Stimulated activated CD8-positive, alpha-beta memory T cell treated with anti-CD3 and anti-CD28 coated beads, Interleukin-15, amount 100 ng/mL, for 48 hours (primary cell): ENCODE measurements at places on chromosomes 16 and 17.

GRCh38 chr16:78284957-78285434 lies 185.5 kb downstream of the WWOX start:
- DNase-seq, result no peak

GRCh38 chr17:61412143-61412859 lies 12.7 kb downstream of the TBX2 start:
- peak; percentile 62 for DNase-seq

- DNase-seq, result no peak
These were observed 224.0 kb upstream of the TNRC6C start for GRCh38 chr17:77734371-77735080.

DNA sequence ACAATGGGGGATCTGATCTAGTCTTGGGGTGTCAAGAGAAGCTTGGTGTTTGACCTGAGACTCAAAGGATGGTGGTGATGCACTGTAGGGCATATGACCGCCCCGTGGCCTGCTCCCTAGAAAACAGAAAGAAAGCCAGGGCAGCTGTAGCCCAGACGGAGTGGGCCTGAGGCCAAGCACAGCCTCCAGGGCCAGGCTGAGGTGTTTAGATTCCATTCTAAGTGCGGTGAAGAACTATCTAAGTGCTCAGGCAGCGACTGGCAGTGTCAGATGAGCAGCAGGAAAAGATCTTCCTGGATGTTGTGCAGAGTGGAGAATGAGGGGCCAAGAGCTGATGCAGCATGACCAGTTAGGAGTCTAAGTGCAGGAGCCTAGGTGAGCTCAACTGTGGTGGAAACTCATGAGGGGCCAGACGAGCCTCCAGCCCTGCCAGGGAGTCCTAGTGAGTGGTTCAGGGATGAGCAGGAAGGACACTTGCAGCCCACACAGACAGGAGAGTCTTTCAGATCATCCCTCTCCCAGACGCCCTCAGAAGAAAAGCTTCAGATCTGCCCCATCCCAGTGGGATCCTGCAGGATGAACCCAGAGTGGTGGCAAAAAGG lies 314.2 kb upstream of the CCL2 start:
- no peak for DNase-seq

GRCh38 chr17:41870627-41871026 lies 5.4 kb upstream of the KLHL11 start:
- no peak for DNase-seq

- no peak for DNase-seq
These were observed 277.2 kb upstream of the CCL2 start for GRCh38 chr17:33977729-33978514.

GRCh38 chr16:67673712-67674580 lies 7.3 kb downstream of the C16orf86 start:
- no peak for DNase-seq

GRCh38 chr16:23496821-23497542 lies 13.3 kb downstream of the GGA2 start:
- DNase-seq, result no peak

DNA sequence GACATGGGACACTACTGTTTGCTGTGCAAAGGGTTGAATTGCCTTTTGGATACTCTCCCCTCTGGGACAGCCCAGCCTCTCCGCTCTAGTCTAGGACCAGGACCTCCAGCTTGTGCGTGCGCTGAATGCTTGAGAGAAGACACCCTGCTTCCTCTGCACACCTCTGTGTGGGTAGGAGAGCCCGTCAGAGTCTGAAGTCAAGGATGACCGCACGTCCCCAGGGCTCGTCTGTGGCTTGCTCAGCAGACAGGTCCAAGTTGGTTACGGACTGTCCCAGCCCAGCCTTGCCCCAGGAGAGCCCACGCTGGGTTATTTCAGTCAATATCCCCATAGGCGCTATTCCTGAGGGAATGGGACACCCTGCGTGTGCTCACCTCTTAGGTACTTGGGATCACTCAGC lies 3.7 kb downstream of the C16orf89 start:
- DNase-seq, result no peak

- DNase-seq, result no peak
These were observed 28.5 kb upstream of the SHCBP1 start for GRCh38 chr16:46649588-46650253.

DNA sequence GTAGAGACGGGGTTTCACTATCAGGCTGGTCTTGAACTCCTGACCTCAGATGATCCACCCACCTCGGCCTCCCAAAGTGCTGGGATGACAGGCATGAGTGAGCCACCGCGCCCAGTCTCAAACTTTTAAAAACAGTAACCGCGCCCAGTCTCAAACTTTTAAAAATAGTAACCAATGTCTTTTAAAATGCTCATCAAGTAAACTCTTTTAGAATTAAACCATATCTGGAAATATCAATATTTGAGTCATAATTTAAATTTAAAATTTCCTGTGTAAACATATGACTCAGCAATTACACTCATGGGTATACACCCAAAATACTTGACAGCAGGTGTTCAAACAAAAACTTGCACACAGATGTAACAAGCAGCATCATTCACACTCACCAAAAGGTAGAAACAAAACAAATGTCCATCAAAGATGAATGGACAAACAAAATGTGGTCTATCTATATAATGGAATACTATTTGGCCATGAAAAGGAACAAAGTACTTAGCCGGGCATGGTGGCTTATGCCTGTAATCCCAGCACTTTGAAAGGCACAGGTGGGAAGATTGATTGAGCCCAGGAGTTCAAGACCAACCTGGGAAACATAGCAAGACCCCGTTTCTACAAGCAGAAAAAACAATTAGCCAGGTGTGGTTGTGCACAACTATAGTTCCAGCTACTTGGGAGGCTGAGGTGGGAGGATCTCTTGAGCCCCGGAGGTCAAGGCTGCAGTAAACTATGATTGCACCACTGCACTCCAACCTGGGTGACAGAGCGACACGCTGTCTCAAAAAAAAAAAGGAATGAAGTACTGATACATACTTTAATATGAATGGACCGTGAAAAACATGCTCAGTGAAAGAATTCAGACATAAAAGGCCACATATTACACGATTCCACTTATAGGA lies 20.2 kb downstream of the ENPP7 start:
- no peak for DNase-seq

GRCh38 chr16:50172195-50172922 lies 19.3 kb downstream of the TENT4B start:
- no peak for DNase-seq

DNA sequence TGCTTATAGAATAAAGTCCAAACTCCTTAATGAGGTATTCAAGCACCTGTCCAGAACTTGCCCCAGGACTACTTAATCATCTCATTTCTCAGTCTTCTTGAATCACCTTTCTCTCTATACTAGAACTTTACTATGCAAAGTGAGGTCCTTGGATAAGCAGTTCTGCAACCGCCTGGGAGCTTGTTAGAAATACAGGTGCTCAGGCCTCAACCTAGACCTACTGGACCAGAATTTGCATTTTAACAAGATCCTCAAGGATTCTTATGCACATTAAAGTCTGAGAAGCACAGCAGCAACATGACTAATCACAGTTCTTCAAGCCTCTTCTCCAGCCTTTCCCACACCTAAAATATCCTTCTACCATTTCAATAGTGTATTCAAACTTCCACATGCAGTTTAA lies 61.7 kb downstream of the GRB7 start:
- DNase-seq, result no peak

DNA sequence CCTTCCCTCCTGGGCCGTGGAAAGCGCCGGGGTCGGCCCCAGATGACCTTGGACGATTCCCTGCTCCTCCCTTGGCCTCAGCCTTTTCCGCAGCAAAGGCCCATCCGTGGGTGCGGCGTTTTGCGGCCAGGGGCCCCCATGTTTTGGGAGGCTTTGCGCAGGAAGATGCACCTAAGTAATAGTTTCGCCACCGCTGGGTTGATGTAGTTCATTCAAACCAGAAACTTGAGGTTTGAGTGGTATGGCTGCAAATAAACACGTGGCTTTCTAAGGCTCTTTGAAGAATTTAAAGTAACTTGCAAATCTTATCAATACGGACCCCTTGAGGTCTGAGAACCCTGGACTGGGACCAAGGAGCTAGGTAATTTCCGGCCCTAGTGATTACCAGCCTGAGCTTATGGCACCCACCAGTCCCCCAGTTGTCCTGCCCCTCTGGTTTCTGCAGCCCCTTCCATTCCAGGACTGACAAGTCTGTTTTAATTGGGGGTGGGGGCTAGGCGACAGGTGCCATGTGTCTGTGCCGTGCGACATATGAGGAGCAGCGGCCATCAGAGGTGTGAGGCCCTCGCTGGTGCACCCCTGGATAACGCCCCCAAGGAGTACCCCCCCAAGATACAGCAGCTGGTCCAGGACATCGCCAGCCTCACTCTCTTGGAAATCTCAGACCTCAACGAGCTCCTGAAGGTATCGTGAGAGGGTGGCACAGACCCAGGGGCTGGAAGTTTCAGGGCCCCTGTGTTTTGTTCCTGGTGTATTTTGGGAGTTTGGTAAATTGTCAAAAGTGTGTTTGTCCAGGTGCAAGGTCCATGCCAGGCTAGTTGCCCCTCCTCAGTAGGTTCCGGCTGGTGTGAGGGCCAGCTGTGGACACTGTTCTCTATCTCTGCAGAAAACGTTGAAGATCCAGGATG lies 834 bp downstream of the MRPL12 start:
- no peak for DNase-seq

DNA sequence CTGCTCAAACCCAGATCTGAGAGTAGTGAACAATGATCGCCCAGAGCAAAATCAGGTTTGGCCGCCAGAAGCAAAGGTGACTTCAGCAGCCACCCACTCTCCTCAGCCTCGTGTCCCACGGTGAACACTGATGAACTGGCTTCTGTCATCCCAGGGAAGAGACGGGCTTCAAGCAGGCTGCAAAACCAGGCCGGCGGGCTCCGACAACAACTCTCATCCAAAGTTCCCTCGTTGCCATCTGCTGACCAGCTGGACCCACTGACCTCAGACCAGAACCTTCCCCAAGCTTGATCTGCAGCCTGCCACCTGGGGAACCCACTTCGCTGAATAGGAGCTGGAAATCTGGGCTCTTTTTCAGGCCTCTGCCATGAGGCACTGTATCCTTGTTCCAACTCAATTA lies 69.6 kb upstream of the MRTFB start:
- DNase-seq, result no peak
